ENCODE measurements at places on chromosomes 12 and 14.

- DNase-seq = no peak
These were observed 221.8 kb downstream of the SLC41A2 start for GRCh38 chr12:104736307-104736706.

GRCh38 chr14:49310298-49310697, 275.9 kb downstream of the RPS29 start:
- no peak for DNase-seq

- no peak for DNase-seq
These were observed 26.7 kb upstream of the ETNK1 start for GRCh38 chr12:22598141-22598762.

- DNase-seq = no peak
These were observed 602.7 kb upstream of the FLRT2 start for GRCh38 chr14:84927096-84927827.

DNA sequence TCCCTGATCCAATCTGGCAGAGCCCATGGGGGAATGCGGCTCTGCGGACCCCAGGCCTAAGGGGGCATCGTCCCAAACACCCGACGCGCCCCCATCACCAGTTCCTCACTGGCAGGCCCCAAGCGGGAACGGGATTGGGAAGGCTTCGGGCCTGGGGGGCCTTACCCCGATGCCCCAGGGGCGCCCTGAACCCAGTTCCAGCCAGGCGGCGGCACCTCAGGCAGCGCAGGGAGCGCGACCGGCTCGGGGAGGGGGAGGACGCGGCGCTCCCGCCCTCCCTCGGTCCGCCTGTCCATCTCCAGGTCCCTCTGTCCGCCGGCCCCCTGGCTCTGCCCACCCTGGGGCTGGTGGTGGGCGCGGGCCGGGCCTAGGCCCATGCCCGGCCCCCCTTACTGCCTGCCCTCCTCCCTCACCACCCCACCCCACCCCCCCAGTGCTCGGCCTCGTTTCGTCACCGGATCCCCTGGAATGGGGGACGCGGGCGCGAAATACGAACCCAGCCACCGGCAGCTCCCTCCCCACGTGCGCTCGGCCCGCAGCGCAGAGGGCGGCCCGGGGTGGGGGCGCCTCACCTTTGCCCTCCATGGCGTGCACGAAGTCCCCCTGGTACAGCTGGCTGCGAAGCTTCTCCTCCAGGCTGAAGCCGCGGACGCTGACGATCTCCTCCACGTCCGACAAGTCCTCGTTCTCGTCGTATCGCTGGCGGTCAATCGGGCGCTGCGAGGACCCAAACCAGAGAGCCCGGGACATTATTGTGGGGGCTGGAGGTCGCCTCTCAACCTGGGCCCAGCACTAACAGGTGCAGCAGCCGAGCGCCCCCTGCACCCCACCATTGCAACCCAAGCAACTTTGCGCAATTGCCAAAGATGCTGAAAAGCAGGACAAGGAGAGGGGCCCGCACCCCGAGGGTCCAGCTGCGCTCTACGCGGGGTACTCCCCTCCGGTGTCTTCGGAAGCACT, 2.3 kb downstream of the KDM2B start:
- DNase-seq = no peak

- no peak for DNase-seq
These were observed 143.4 kb downstream of the KCNK10 start for GRCh38 chr14:88179716-88180115.

GRCh38 chr12:121769831-121770301, 23.6 kb downstream of the RHOF start:
- no peak for DNase-seq

- no peak for DNase-seq
These were observed 5.8 kb upstream of the SLC6A13 start for GRCh38 chr12:268483-268840.

GRCh38 chr14:35403603-35404448, 723 bp downstream of the NFKBIA start:
- peak; percentile 98 for DNase-seq

GRCh38 chr12:121796855-121797751, 3.6 kb upstream of the RHOF start:
- peak; percentile 89 for DNase-seq

GRCh38 chr12:13205809-13206559, 9.5 kb downstream of the EMP1 start:
- DNase-seq = no peak

GRCh38 chr14:25053585-25053984, 3.6 kb upstream of the STXBP6 start:
- no peak for DNase-seq

GRCh38 chr12:60194678-60195077, 598.8 kb downstream of the SLC16A7 start:
- no peak for DNase-seq

GRCh38 chr14:57066887-57067513, 201.7 kb downstream of the EXOC5 start:
- no peak for DNase-seq

GRCh38 chr12:94795520-94795919, 145.2 kb upstream of the TMCC3 start:
- DNase-seq = no peak

- no peak for DNase-seq
These were observed 108.5 kb downstream of the DUSP6 start for GRCh38 chr12:89243771-89244170.

- DNase-seq = no peak
These were observed 7.6 kb downstream of the EVL start for GRCh38 chr14:100072783-100073346.

DNA sequence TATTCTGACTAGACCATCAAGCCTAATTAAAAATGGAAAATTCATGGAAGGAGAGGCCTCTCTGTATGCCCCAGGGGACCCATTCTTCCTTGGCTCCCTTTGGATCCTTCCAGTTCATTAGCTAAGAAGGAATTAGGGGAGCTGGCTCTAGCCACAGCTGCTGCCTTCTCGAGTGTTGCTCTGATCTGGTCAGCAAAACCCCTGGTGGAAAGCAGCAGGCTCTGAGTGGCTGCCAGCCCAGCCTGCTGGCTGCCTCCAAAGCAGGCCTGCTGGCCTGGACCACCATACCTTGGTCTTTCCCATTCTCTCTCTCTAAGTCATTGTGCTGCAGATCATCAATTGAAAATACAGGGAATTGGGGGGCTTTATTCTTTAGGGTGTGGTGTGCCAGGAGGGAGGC, 29.0 kb upstream of the AKAP6 start:
- no peak for DNase-seq

DNA sequence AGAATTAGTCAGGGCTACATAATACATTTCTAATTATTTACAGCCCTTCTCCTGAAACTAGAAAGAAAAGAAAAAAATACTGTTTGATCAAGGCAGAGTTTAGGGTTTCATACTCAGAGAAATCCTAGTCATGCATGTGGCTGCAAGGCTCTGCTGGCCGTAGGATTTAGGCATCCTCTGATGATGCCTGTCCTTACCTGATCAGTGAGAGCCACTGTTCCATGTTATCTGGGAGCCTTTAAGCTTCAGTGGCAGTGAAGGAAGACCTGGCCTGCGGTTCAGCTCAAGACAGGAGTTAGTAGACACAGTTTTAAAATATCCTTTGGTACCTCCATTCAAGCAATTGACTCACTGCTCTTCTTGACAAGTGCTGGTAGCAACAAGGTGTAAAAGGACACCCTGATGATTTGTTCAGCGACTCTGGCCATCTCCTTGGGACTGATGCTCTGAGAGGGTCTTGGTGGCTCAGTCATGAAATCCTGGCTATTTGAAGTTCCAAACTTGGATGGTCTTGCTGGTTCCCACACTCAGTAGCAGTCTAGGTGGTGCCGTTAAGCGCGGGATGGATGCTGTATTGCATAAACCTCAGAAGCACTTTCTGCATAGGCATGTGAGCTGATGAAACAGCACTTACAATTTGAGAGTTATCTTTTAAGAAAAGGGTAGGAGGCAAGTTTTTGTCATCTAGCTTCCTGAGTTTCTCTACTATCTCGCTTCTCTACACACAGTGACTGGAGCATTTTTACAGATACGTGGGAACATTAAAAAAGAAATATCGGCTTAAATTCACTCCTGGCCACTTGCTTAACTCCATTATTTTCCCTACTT, 162.0 kb downstream of the SAMD4A start:
- DNase-seq = no peak

- DNase-seq = no peak
These were observed 325 bp downstream of the C12orf60 start for GRCh38 chr12:14803830-14804160.

DNA sequence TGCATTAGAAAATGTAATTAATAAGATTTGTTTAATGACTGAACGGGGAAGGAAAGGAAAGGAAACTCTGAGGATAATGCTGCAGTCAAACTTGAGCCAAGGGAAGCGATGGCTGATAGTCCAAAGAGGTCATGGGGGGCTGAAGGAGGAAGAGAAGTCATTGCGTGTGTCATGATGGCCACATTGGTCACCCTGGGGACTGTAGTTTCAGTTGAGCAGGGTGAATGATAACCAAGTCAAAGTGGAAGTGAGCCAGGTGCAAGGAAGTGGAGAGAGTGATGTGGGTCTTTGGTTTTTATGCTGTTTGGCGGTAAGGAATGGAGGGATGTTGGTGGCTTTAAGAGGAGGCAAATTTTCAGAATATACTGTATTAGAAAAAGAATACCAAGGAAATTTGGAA, 21.6 kb downstream of the C12orf75 start:
- DNase-seq = no peak

DNA sequence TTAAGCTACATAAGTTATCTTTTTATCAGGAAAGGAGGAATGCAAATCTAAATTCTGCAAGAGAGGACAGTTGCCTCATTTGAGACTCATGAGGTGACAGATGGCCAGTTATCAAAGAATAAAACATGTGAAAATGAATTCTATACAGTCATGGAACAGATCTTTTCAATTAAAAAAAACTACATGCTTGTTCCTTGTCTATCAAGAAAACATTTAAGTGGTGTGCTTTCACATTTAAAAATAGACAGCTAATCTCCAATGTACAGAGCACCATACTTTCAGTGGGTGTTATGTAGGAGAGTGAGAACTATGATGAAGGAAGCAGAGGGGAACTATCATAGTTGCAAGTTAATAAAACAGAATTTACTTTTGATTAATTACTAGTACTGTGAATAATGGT, 76.7 kb upstream of the TTC7B start:
- no peak for DNase-seq

Measured in ascending aorta (tissue), 2 donors.